Neuronal stem cell (in vitro differentiated cells): ENCODE measurements at places on chromosomes 6 and 20.
A peak's percentile ranks its signal among the peaks of the same experiment; 100 is the strongest.

GRCh38 chr20:6588296-6588695 lies 179.2 kb upstream of the BMP2 start:
- no peak for DNase-seq

DNA sequence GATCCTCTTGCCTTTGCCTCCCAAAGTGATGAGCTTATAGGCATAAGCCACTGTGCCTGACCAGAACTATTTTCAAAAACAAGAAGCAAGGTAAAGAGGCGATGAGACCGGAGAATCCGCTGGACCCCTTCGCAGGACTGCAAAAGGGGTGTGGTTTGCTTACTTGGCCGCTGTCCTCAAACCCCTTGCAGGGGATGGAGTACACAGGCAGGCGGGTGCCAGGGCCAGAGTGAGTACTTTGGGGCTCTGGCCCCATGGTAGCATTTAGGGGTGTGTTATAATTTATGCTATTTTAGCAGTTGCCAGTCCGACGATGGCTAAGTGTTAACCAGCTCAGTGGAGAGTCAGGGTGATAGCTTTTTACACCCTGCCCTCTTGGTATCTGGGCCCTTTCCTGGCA lies 1454.9 kb downstream of the HACE1 start:
- no peak for DNase-seq

DNA sequence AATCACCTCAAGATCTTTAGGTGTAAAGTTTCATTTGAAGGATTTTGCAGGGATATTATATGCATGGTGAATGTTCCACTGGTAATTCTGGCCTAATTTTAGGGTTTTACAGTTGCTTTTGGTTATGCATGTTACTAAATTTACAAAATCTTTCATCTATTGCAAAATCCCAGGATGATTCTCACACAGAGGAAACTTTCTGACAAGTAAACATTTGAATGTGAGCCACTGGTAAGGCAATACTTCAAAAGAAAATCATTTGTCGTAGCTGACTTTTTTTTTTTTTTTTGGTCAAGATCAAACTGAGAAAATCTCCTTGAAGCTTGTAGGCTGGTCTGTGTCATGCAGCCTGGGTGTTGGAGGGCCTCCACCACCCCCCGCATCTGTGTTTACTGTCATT lies 141.9 kb upstream of the EXOC2 start:
- no peak for DNase-seq

DNA sequence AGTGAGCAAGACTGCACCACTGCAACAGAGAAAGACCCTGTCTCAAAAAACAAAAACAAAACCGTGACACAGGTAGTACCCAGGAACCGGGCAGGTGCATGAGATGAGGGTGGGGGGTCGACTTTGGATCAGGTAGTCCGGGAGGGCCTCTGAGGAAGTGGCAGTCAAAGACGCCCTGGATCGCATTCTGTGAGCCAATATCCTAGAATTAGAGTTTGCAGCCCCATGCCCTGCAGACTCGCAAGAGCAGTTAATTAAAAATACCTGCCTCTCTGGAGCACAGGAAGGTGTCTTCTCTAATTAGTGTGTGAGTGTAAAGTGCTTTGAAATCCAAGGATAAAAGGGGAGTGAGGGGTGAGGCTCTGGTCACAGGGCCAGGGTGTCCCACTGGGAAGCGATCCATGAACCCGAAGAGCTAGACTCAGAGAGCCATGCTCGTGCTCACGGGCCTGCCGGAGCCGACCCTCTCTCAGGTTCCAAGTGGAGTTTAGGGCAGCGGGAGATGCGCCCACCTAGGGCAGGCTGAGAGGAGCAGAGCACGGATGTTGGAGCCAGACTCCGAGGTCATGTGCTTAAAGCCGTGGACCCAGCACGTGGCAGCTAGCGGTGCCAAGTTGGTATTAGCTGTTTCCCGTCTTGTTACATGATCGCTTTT lies 74.7 kb upstream of the PTPN1 start:
- no peak for DNase-seq

DNA sequence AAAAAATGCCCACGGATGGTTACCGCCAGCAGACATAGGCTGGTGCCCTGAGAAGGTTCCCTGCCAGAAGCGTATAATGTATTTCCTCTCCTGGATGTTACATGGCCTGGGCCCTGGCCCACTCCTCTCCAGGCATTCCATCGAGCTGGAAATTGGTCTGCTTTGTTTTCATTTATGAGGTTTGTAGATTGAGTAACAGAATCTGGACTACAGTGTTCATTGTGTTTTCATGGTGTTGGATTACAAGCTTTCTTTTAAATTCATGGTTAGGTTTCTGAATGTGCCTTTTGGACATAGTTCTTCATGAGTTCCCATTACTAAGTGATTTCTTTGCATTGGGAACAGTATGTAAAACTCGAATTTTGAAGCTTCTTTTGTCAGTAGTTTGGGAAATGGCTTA lies 6.4 kb downstream of the TIAM2 start:
- no peak for DNase-seq

- no peak for DNase-seq
These were observed 1.6 kb downstream of the TMEM244 start for GRCh38 chr6:129859524-129859923.

- DNase-seq, result no peak
These were observed 59.5 kb downstream of the MANEA start for GRCh38 chr6:95636552-95637431.

- DNase-seq, result no peak
These were observed 23.9 kb upstream of the SNRNP48 start for GRCh38 chr6:7566107-7566506.

DNA sequence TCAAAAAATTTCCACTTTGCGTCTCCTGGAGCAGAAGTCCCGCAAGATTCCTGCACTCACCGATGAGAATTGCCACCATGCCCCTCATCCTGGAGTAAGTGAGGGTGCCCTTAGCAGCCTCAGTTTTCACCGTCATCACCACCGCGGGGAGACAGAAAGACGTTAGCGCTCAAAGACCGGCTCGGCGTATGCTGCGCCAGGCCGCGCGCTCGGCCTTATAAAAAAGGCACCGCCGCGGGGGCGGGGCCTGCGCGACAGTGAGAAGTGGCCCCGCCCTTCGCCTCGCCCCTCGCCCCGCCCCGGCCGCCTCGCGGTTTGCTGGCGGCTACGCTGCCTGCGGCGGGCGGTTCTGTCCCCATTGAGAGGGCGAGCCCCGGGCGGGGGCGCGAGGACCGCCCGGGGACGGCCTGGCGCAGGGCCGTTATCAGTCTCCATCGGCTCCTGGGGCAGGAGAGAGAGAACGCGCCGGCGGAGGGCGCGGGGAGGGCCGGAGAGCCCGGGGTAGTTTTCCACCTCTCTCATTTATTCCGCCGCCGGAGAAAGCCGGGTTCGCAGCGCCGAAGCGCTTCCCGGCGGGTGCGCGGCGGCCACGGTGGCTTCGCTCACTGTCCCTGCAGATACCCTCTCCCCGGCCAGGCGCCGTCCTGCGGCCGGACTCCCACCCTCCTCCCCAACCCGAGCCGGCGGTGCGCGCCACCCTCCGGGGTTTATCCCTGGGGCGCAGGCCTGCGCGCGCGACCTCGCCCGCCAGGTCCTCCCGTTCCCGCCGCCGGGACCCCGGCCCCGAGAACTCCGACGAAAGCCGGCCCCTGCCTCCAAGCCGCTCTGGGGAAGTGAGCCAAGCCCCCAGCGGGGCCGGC lies 122.5 kb upstream of the SLC2A12 start:
- peak; percentile 93 for DNase-seq

DNA sequence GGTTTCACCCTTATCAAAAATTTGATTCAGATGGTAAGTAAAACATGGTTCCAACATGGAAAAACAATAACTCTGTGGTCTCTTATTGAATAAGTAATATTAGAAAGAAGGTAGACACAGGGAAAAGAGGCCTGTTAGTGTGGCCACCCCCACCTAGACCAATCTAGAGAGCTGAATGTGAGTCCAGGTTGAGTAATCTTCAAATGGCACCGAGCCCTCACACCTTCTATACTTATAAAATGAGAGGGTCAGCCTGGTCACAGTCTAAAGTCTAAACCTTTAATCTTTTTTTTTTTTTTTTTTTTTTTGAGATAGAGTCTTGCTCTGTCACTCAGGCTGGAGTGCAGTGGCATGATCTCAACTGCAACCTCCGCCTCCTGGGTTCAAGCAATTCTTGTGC lies 6.9 kb downstream of the FAM184A start:
- no peak for DNase-seq

- no peak for DNase-seq
These were observed 19.5 kb upstream of the SLC22A16 start for GRCh38 chr6:110495949-110496348.

DNA sequence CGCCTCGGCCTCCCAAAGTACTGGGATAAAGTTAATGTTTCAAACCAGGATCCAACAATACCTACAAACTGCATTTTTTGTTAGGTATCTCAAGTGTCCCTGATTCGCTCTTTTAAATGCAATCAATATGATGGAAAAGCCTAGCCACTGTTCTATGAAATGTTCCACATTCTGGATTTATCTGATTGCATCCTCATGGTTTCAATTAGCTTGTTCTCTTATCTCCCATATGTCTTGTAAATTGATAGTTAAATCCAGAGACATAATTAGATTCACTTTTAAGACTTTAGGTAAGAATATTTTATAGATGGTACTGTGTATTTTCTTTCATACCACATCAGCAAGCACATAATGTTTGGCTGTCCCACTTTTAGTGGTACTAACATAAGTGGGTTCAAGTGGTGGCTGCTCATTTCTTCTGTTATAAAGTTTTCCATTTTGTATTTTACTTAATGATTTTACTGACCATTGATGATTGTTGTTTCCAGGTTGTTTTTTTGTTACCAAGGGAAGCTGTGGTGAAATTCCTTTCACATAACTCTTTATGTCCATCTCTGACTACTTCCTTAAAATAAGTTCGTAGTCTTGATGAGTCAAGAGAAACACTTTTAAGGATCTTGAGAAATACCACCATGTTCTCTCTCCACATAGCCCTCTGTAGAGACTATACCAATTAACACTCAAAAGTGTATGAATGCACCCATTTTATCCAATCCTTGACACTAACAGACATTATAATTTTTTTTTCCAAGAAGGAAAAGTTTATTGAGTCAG lies 40.5 kb downstream of the RNGTT start:
- DNase-seq, result no peak

DNA sequence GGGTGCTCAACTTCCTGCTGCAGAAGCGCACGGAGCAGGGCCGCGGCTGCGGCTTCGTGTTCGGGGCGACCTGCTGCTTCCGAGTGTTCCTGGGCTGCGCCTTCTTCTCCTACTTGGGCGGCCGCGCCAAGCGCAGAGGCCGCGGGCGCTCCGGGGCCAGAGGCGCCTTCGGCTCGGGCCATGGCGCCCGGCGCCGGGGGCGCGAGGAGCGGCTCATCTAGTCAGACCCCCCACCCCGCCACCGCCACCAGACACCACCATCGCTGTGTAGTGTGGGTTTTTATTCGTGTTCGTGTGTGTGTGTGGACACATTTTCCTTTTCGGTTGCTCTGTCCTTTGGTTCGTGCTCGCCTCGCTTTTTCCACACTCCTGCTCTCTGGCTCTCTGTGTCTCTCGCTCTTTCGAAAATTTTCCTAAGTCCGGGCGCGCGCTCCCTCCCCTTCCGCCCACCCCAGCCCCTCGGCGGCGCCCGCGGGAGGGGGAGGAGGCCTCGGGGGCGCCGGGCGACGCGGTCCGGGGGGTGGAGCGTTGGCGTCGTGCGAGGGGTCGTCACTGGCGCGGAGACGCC lies 38.1 kb downstream of the GNAS start:
- DNase-seq, result no peak
